ENCODE measurements at places on chromosomes 11 and 22. TPM values are rescaled to one million over a fixed set of nuclear protein-coding genes. Genes with fewer than 3 reads are reported as not detected.

GRCh38 chr11:1285316-1285744, 24.1 kb downstream of the TOLLIP start:
- no peak for DNase-seq

DNA sequence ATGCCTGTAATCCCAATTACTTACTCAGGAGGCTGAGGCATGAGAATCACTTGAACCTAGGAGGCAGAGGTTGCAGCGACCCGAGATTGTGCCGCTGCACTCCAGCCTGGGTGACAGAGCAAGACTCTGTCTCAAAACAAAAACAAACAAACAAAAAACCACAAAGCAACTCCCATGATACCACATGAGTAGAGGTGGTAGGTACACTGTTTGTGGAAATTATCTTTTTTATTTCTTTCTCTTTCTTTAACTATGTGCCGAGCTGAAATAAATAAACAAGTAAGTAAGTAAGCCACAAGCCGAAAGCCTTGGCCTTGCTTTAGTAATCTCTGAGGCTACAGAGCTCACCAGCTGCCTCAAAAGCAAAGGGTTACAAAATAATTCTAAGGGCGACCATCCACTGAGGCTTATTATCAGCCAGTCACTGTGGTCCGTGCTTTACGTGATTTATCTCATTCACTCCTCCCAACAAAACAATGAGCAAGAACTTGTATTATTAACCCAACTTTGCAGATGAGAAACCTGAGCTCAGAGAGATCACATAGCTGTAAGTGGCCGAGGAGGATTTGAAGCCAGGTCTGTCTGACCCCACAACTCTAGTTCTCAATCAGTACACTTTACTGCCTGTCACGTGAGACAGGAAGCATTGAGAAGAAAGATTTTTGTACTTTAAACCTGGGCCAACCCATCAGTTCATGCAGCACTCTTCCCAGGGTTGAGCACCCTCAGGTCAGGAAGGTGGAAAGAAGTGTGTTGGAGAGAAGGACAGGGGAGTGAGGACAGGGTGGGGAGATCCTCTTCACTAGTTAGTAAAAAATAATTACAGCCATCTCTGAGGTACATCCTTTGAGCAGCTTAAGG, 69.8 kb upstream of the MTMR2 start:
- no peak for DNase-seq

- DNase-seq: no peak
Measured at GRCh38 chr11:12544986-12545775, 129.0 kb upstream of the TEAD1 start.

GRCh38 chr22:45179276-45180049, 15.7 kb downstream of the NUP50 start:
- no peak for DNase-seq

- no peak for DNase-seq
Measured at GRCh38 chr22:20400606-20401375, 6.8 kb downstream of the ZNF74 start.

- DNase-seq: no peak
Measured at GRCh38 chr22:37420686-37421467, 6.4 kb downstream of the ELFN2 start.

- DNase-seq: no peak
Measured at GRCh38 chr11:100681064-100681502, 6.0 kb upstream of the ARHGAP42 start.

- no peak for DNase-seq
Measured at GRCh38 chr11:108486331-108486730, 11.9 kb downstream of the POGLUT3 start.

Gene RFPL2
- total RNA-seq: not detected

Gene SOX10
- not detected for total RNA-seq
